T-cell (primary cell): ENCODE measurements at places on chromosomes 13 and 19. TPM values are rescaled to one million over a fixed set of nuclear protein-coding genes. Genes with fewer than 3 reads are reported as not detected.

ZNF614 gene
- total RNA-seq: 10.0 TPM

KRTDAP gene
- total RNA-seq: not detected

IFNL1 gene
- 0.49 TPM for total RNA-seq

PRTN3 gene
- not detected for total RNA-seq

SERPINE3 gene
- not detected for total RNA-seq

GRCh38 chr13:26540334-26540733, 17.1 kb upstream of the WASF3 start:
- DNase-seq: no peak
- H3K36me3 ChIP-seq: no peaks in the 10 kb centered on the region
- no peak overlapping the region for H3K27ac ChIP-seq
- no peak overlapping the region for H3K4me3 ChIP-seq
- H3K4me1 ChIP-seq: no peaks in the 10 kb centered on the region

- H3K4me1 ChIP-seq: no peaks in the 10 kb centered on the region
- no peak overlapping the region for H3K27ac ChIP-seq
- no peaks in the 10 kb centered on the region for H3K36me3 ChIP-seq
- no peaks in the 10 kb centered on the region for H3K27me3 ChIP-seq
- H3K4me3 ChIP-seq: no peak overlapping the region
Observed at GRCh38 chr13:72473321-72473720, 254.1 kb downstream of the MZT1 start.

GRCh38 chr13:41765020-41765419, 195.9 kb downstream of the VWA8 start:
- no peaks in the 10 kb centered on the region for H3K36me3 ChIP-seq
- H3K4me3 ChIP-seq: no peak overlapping the region
- DNase-seq: no peak
- peaks cover 8% of the 10 kb centered on the region for H3K4me1 ChIP-seq

DNA sequence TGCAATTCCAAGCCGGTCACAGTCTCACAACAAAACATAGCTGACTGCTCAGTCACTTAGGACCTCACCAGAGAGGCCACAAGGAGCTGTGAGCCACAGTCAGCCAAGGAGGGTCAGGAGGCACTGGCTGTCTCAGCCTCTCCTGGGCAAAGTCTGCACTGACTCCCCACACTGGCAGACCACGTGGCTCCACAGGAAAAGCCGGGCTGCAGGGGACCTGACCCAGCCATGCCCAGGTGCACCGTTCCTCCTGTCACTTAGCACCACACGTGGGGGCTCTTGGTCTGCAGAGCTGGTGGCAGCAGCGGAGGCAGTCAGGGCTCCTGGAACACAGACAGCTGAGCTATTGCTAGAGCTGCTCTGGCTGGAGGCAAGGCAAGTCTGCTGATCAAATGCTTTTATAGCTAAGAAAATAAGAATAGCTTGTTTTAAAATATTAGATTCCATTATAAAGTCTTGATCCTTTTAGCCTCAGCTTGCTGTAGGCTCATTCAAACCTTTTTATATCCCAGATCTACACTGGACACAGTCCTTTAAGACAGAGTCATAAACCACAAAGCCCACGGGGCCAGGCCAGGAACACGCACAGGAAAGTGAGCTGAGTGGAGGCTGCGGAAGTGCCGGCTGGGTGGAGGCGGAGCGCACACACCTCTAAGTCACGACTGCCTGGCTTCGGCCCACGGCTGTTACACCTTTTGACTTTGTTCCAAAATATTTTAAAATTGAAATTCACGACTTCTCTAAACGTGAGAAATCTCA, 744.1 kb downstream of the UQCRFS1 start:
- no peaks in the 10 kb centered on the region for H3K36me3 ChIP-seq
- peak; percentile 9 for DNase-seq
- H3K4me3 ChIP-seq: no peak overlapping the region
- peak overlapping the region; percentile 23 for H3K27ac ChIP-seq
- H3K27me3 ChIP-seq: no peaks in the 10 kb centered on the region

- no peak for DNase-seq
- H3K27ac ChIP-seq: no peak overlapping the region
- H3K4me1 ChIP-seq: no peaks in the 10 kb centered on the region
- H3K36me3 ChIP-seq: no peaks in the 10 kb centered on the region
- no peak overlapping the region for H3K4me3 ChIP-seq
Observed at GRCh38 chr13:79621902-79622301, 140.9 kb downstream of the NDFIP2 start.

- peaks cover 2% of the 10 kb centered on the region for H3K27me3 ChIP-seq
- no peak overlapping the region for H3K27ac ChIP-seq
- DNase-seq: no peak
- H3K4me1 ChIP-seq: no peaks in the 10 kb centered on the region
- no peak overlapping the region for H3K4me3 ChIP-seq
- H3K36me3 ChIP-seq: no peaks in the 10 kb centered on the region
Observed at GRCh38 chr13:23392313-23392712, 41.2 kb downstream of the SACS start.

DNA sequence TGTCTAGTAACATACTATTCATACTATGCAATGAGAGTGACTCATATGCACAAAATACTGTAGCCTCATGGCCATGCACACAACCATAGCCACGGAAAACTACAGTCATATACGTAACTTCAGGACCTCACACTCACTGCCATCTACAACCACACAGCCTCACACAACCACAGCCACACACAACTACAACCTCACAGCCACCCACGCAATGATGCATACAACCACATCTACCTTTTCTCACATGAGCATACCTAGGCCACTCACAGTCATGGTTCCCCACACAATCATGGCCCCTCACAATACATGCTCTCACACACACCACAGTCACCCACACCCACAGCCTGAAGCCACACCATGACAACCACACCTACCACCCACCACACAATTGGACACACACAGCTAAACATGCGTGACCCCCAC, 8.7 kb upstream of the TNFSF14 start:
- peaks cover 40% of the 10 kb centered on the region for H3K4me1 ChIP-seq
- no peak overlapping the region for H3K27ac ChIP-seq
- H3K36me3 ChIP-seq: no peaks in the 10 kb centered on the region
- H3K4me3 ChIP-seq: no peak overlapping the region

DNA sequence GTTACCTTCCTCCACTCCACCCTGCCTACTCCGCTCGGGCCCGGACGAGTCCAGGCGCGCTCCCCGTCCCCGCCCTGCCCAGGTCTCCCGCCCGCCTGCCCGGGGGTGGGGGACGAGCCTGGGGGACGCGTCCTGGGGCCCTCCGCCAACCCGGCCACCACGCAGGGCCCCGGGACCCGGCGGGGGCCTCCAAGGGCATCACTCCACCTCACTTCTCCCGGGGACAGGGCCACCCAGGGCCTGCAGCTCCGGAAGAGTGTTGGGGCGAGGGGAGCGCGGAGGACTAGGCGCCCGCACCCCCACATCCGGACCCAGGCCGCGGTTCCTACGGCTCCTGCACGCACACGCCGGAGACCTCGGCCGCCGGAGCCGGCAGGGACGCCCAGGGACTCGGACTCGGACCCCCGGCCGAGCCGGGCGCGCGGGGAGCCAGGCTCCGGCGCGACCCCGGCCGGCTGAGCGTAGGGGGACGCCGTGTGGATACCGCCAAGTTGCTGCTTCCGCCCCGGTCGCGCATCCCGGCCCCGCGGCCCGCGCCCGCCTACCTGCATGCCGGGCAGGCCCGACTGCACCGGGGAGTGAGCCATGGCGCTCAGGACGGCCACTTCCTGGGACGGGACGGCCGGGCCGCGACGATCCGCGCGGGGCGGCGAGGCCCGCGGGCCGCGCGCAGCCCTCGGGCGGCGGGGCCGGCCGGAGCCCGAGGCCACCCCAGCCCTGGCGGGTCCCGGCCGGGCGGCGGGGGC, 534 bp downstream of the STK24 start:
- peaks cover 26% of the 10 kb centered on the region for H3K4me1 ChIP-seq
- peak overlapping the region; percentile 86 for H3K27ac ChIP-seq
- peak; percentile 39 for DNase-seq

DNA sequence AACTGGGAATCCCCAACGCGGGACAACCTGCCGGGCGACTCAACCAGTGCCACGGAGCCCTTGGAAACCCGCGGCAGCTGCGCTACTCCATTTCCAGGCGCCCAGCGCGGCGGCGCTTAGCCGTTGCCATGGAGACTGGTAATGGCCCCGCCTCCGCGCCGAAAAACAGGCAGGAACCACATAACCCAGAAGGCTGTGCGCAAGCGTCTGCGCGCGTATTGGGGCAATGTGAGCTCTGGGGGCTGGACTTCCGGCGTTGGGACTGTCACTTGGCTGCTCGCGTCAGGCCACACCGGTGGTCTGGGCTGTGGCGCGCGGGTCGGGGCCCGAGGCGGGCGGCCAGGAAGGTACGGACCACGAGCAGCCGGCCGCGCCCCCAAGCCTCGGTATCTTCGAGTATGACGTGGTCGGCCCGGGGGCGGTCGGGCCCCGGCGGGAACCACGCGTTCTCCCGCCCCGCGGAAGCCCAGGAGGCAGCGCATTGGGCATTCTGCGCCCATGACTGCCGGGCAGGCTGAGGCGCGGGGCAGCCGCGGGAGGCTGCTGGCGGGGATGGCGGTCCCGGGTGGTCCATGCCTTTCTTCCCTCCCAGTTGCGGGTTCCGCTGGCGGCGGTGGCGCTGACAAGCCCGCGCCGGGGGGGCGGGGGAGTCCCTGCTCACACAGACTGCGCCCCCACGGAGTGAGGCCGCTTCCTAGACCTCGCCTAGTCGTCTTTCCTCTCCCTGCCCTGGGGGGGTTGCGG, at the start of gene ZNF324B:
ZNF324B (plus strand) TSS at position 265 of the 744 bp plus-strand sequence. CDS start 2,080 bp downstream, outside the sequence.
- peak within 1 kb of the TSS; percentile 59 for H3K4me3 ChIP-seq
- DNase-seq: peak; percentile 95
- H3K27ac ChIP-seq: no peak within 1 kb of the TSS
- H3K4me1 ChIP-seq: peaks cover 4% of the 10 kb centered on the region
- peaks cover 3% of the 10 kb centered on the region for H3K36me3 ChIP-seq

DNA sequence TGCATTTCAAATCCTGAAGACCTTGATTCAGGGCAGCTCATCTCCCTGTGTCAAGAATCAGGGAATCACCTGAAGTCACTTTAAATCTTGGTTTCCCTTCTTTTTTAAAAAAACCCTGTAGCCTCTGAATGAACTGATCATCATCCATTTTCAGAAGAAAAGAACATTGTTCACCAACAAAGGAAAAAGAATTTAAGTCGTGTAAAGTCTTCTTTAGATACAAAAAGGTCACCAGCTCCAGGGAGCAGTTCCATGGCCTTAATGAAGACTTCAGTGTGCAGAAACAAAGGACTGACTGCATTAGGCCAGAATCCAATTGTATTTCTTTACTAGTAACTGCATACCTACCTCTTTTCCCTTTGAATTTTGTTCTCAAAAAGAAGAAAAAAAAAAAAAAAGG, 245.0 kb downstream of the ABCC4 start:
- no peak overlapping the region for H3K27ac ChIP-seq
- peaks cover 3% of the 10 kb centered on the region for H3K36me3 ChIP-seq
- no peaks in the 10 kb centered on the region for H3K4me1 ChIP-seq
- H3K27me3 ChIP-seq: no peaks in the 10 kb centered on the region
- DNase-seq: no peak

DNA sequence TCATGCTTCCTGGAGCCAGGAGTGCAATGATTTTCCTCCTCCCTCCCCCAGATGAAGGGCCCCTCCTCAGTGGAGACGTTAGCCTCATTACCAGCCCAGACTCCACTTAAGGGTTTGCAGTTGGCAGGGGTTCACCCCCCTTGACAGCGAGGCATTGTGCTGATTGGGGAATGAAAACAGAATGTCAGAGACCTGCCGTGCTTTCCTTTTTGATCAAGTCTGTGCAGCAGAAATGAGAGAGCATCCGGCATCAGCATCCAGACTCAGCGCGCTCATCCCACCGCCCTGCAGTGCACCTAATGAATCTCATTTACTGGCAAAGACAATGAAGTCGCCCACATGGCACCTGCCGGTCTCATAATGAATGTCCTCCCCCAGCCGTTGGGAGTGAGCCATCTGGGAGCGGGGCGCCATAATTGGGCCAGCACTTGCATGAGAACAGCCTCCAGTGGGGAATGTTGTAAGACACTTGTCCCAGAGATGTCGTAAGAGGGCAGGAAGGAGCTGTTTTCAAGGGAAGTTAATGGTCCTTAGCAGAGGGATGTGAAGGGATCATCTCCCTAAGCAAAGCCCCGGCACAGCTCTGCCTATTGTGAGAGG, 98.3 kb upstream of the UQCRFS1 start:
- no peak for DNase-seq
- no peaks in the 10 kb centered on the region for H3K27me3 ChIP-seq
- H3K27ac ChIP-seq: no peak overlapping the region
- no peaks in the 10 kb centered on the region for H3K36me3 ChIP-seq
- no peak overlapping the region for H3K4me3 ChIP-seq

DNA sequence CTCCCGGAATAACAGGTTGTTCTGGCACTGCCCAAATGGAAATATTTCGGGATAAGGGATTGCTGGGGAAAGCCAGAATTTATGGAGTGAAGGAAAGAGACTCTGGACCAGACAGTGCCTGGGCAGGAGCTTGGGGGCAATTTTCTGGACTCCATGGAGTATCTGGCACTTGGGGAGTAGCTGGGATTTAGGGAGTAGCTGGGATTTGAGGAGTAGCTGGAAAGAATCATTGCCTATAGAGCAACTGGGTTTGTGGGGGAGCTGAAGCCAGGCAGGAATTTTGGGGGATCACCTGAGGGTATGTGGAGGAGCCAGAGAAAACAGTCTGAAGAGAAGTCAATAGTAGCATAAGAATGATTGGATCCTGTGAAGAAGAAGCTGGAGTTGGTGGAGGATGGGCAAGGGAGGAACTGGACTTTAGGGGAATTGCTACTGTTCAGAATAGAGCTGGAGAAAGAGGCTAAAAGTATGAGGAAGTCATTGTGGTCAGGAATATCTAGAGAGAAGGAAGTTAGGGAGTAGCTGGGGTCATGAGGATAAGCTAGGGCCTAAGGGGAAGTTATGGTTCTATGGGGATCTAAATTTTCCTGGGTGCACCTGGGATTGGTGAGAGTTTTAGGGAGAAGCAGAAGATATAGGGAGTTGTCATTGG, 14.8 kb downstream of the FSD1 start:
- H3K27ac ChIP-seq: no peak overlapping the region
- no peak for DNase-seq
- H3K4me1 ChIP-seq: no peaks in the 10 kb centered on the region
- no peaks in the 10 kb centered on the region for H3K36me3 ChIP-seq
- no peak overlapping the region for H3K4me3 ChIP-seq

- DNase-seq: no peak
- no peaks in the 10 kb centered on the region for H3K36me3 ChIP-seq
- H3K27me3 ChIP-seq: peaks cover 10% of the 10 kb centered on the region
Observed at GRCh38 chr13:110187641-110188161, 119.3 kb downstream of the COL4A1 start.

DNA sequence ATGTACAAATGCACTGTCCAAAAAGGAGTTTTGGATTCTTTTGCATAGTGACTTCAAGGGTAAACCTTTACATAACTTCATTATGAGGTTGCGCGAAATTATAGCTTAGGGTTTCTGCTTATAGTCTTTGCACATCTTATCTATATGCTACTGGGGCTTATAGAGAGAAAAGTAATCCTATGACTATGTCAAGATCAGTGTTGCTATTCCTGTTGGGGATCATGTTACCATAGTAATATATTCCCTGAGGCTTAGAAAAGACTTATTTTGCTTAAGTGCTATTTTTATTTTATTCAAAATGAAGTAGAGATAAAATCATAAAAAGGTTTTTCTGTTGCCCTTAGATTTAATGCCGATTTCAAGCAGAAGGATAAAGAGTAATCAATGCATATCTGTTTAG, 14.7 kb upstream of the POSTN start:
- no peaks in the 10 kb centered on the region for H3K36me3 ChIP-seq
- no peak overlapping the region for H3K4me3 ChIP-seq

- H3K36me3 ChIP-seq: no peaks in the 10 kb centered on the region
- H3K27ac ChIP-seq: no peak overlapping the region
- no peaks in the 10 kb centered on the region for H3K27me3 ChIP-seq
- no peak overlapping the region for H3K4me3 ChIP-seq
Observed at GRCh38 chr19:50488389-50489194, 11.9 kb upstream of the GARIN5A start.
